ENCODE measurements at places on chromosomes 2 and 18.

- DNase-seq = no peak
These were observed 3.7 kb downstream of the NEURL3 start for GRCh38 chr2:96501471-96501874.

DNA sequence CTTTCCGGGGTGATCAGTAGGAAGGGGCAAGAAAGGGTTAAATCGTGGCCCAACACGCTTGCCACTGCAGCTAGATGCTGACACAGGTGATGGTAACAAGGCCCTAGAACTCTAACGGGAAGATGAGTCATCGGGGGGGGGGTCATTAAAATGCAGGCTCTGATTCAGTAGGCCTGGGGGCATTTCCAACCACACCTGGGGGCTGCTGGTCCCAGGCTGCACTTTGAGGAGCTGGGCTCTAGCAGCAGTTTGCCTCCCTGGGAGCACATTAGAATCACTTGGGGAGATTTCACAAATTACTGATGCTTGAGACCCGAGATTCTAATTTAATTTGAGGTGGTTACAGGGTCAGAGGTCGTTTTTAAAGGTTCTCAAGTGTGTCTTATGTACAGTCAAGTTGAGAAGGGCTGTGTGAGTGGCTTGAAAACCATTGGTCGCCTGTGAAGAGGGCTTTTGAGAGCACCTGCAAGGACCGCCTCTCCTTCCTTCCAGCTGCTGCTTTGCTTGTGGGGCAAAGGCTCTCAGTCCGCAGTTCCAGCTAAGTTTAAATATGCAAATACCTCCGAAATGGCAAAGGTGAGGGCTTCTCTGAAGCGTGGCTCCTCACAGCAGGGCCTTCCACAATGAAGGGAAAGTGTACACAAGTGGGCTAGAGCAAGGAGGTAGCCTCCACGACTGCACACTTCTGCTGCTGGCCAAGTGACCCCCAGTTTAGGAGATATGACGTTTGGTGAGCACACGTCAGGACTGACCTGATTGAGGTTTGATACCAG lies 128.0 kb upstream of the MSH6 start:
- DNase-seq = no peak

DNA sequence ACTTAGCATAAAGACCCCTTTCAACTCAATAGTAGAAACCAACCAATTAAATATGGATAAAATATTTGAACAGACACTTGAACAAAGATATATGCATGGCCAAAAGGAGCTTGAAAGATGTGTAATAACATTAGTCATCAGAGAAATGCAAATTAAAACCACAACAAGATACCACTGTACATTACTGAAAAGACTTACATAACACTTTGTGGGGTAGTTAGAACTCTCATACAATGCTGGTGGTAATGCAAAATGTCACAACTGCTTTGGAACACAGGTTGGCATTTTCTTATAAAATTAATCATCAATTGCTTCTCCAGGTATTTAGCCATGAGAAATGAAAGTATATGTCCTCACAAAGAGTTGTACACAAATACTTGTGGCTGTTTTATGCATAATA lies 60.7 kb downstream of the TTC27 start:
- DNase-seq = no peak

DNA sequence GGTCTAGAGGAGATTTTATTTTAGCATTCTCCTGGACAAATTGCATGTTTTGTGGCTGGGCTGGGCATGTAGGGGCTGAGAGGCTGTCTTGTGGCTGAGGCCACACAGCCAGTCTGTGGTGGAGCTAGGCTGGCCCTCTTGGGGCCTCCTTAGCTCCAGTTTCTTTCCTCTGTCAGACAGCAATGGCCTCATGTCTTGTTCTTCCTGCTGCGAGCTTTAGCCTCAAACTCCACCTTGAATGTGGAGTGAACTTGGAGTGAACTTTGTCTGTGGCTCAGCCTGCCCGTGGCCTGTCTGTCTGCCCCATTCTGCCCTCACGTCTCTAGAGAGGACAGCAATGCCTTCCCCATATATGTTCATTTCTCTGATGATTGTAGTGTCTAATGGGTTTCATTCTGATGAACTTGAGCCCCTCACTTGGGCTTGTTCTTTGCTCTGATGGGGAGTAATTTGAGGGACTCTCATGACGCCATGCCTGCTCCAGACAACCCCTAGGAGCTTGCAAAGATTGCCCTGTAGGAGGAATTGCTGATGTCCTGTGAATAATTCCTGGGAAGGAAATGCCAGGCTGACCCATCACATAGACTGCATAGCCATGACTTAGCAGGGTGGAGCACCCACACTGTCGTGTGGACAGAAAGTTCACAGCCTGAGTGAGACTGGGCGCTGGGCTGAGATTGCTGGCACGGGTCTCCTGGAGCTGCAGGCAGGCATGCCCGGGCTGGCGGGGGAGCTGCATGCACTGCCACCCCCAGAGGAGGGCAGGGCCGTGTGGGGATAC lies 42.6 kb downstream of the ASAP2 start:
- no peak for DNase-seq

DNA sequence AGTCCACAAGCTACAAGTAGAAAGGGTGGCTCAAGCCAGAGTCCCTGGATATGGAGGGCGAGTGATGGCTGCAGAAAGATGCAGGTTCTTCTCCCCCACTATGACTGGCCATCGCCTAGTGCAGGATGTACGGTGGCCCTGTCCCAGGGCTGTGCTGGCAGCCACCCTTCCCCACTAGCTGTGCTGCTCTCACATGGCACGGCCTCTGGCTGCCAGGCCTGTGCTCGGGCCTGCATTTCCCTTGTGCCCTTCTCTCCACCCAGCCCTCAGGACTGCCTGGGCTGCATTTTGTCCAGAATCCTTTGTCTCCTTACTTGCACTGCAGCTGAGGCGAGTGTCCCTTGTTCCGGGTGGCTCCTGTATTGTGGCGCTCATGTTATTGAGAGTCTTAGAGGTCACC lies 1.6 kb upstream of the RAMP1 start:
- no peak for DNase-seq

- DNase-seq = no peak
These were observed 136.7 kb downstream of the ACKR3 start for GRCh38 chr2:236706288-236706687.

DNA sequence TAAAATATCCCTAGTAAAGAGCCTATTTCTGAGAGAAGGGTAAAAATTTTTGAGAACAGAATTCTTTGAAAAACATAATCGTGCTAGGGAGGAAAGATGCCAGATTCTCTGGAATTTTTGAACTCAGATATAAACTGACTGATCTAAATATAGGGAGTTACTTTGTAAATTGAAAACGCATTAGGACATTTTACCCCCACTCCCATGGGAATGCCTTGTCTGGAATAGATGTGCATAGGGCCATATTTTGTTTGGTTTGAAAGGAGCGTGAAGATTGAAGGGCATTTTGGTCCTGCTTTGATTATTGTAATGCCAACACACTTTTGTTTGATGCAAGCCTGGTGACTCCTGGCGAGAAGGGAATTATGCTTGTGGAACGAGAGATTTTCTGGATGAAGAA lies 158.7 kb upstream of the DPP10 start:
- DNase-seq = no peak

DNA sequence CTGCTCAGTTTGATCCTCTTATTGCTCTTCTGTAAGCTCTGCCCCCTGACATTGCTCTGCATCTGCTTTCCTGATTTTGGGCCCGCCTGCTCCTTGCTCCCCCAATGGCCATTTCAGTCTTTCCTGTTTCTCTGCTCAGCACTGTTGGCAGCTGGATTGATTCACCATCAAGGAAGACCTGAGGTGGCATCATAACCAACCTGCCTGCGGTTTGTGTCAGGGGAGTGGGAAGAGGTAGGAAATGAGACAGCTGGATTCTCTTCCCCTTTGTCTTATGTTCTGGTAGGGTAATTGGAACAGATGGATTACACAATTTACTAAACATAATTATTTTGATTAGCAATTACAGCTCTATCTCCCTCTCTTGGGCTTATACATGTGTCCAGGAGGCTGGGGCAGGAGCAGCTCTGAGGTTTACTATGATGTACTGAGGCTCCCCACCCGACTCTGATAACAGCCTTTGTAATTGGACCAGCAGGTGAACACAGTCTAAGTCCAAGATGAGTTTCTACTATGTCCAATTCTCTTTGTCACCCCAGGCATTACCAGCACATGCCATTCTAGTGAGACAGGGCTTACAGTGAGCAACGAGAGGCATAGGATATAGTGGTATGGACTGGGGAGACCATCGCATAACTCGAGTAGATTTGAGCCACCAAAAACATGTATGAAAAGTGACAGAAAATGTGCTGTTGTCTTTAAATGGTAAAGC lies 151.8 kb upstream of the MMADHC start:
- no peak for DNase-seq

DNA sequence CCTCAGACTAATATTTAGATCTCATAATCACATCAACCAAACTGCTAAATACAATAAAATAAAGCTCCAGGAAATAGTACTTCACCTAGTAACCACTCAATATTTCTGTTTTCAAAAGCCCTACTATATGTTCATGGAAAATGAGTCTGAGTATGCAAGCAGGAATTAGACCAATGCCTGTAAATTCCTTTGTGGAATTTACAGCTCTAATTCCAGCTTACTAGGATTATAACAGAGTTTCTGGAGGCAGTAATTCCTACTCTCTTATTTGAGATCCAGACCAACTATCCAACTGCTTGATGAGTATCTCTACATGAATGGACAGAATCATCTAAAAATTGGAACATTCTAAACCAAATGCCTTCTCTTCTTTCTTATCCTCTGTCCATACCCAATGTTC lies 11.6 kb downstream of the CDKL4 start:
- no peak for DNase-seq

DNA sequence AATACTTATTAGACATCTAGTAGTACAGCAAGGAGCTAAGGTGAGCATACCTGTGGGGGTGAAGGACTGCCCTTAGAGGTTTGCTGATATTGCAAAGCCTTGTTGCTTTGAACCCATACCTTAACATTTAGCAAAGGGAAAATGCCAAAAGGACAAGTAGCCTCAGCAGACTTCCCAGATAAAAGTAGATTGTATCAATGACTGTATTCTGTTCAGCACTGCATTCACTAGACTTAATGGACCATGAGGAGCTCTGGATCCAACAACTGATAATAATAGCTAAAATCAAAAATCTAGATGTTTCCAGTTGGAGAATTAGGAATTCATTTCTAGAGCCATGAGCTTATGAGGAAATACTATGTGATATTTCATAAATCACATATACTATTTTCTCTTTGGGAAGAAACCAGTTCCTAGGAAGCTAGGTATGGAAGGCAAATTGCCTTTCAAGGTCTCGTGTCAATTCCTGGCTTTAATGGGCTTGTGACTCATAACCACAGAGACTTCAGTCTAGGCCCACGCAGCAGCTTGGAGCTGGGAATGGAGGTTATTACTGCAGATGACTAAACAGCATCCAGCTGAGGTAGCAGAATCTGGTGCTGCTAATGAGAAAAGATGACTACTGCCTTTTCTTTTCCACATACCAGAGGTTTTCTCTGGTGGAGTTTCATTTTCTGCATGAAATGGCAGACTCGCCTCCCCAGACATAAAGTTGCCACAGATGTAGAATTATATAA lies 191.2 kb upstream of the NABP1 start:
- peak; percentile 5 for DNase-seq

GRCh38 chr2:1509271-1510065 lies 96.2 kb downstream of the TPO start:
- DNase-seq = no peak

DNA sequence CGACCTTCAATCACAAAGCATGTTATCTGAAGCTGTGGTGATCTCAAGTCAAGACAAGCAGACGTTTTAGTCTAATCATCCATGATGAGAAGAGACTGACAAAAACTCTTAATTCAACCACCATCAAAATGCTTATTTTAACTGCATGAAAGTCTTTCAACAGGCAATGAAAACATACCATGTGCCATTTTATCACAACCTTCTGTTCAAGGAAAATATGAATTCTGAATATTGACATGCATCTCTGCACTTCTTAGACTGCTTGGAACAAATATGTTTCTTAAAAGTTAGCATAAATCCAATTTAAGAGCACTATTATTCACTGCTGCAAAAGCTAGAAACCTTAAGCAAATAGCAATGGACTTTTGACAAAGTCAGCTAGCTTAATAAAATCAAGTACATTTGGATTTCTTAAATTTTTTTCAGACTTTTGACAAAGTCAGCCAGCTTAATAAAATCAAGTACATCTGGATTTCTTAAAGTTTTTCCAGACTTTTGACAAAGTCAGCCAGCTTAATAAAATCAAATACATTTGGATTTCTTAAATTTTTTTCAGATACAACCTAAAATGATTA lies 70.9 kb downstream of the OLA1 start:
- DNase-seq = no peak

DNA sequence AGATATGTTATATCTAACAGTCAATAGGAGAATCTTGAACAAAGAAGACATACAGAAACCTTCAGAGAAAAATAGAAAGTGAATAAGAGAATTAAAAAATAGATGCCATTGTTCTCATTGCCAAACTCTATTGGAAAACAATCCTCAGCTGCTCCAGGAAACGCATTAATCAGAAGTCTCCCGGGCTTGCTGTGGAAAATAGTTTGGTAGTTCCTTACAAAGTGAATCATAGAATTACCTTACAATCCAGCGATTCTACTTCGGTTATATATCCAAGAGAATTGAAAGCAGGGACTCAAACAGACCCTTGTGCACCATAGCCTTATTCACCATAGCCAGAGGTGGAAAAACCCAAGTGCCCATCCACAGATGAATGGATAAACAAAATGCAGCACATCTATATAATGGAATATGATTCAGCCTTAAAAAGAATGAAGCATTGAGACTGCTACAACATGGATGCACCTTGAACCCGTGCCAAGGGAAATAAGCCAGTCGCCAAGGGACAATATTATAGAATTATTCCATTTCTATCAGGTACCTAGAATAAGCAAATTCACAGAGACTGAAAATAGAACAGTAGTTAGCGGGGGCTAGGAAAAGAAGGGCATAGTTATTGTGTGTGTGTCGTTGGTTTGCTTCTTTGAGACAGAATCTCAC lies 21.9 kb upstream of the CHRNA1 start:
- no peak for DNase-seq

GRCh38 chr18:58363767-58364540 lies 264.9 kb downstream of the ALPK2 start:
- no peak for DNase-seq

DNA sequence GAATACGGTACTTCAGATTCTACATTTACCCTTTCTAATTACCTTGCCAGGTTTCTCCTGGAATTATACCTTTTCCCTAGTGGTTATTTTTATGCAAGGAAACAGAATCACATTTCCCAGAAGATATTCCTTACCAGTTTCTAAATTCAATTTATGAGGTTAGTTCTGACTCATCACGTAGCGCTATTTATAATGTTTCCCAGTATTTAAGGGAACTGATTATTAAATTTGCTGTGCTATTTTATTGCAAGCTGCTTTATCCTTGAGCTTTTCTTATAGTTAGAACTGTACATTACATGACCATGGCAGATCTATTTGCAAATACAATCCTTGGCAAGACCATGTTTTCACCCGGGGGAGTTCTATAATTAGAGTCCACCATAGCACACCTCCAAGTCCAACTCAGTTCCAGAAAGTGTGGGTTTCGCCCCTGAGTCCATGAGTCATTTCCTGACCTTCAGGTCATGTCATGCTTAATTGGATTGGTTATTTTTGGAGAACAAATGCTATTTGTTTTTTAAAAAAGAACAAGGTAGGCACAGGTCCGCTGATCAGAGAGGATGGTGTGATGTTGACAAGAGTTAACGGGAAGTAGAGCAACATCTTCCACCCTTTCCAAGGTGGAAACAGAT lies 126.6 kb downstream of the ZNF532 start:
- no peak for DNase-seq

GRCh38 chr2:118133916-118134315 lies 45.6 kb downstream of the INSIG2 start:
- no peak for DNase-seq
